ENCODE measurements at places on chromosomes 4 and X. TPM values are rescaled to one million over a fixed set of nuclear protein-coding genes. Genes with fewer than 3 reads are reported as not detected.

- DNase-seq: no peak
Observed at GRCh38 chr4:13202701-13203100, 281.4 kb downstream of the RAB28 start.

DNA sequence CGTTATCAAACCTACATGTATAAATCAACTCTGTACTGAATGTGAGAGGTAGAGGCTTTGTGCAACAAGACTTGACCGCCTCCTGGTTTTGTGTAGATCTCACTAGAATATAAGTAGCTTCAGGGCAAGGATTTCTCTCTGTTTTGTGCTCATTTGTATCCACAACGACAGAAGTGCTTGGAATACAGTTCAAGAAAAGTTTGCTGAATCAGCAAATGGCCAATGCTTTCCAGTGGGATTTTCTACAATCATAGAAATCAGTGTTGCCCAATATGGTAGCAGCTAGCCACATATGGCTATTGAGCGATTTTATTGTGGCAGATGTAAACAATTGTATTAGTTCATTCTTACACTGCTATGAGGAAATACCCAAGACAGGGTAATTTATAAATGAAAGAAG is 127.4 kb downstream of the VCX3A start:
- no peak for DNase-seq

- DNase-seq: no peak
Observed at GRCh38 chr4:4248885-4249203, 821 bp upstream of the TMEM128 start.

- peak; percentile 66 for DNase-seq
Observed at GRCh38 chr4:130563185-130563888, 1467.4 kb downstream of the C4orf33 start.

DNA sequence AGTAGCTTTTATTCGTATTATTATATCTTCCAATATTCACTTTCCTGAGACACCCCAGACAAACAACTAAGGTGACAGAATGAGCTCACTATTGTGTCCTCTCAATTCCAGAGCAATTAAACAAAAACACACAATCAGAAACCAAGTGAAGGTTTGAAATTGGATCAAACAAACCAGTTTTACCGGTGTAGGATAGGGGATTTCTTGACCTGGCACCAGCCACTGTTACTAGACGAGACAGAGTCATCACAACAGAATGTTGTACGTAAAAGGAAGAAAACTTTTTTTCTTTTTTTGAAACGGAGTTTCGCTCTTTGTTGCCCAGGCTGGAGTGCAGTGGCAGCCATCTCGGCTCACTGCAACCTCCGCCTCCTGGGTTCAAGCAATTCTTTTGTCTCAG is 43.7 kb downstream of the LDOC1 start:
- no peak for DNase-seq

- peak; percentile 51 for DNase-seq
Observed at GRCh38 chr4:37452952-37453280, 208.4 kb downstream of the NWD2 start.

DNA sequence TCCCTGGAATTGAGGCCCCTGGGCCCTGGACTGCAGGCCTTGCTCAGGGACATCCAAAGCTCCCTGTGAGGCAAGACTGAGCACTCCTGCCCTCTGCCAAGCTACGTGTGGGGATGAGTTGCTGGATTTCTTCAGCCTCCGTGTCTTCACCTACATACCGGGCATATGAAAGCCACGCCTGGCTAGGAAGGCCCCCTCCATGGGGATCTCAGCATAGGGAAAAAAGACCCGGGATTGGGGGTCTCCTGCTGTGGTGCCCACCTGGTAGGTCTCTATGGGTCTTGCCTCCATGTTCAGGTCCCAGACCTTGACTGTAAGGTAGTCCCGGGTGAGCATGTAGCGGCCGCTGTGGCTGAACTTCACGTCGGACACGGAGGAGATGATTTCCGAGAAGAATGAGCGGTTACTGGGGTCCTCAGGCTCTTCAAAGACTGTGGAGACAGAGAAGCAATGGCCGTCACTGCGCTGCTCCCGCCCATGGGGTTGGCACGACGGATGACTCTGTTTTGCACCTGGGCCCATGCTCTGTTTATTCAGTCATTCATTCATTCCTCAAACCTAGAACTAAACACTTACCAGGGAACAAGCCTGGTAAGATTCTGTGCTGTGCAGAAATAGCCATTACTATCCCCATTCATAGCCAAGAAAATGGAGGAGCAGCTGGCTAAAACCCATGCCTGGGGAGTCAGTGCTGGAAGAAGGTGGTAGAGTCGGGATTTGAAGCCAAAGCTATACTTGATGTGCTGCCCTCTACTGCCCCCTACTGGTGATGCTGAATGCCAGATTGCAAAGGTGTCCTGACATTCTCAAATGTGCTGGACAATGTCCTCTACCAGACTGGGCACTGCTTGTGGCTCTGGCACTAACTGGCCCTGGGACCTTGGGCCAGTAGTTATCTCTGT is 63.9 kb downstream of the WFS1 start:
- no peak for DNase-seq

FAM9B gene
- total RNA-seq: not detected

FBXW7 gene
- total RNA-seq: 34.4 TPM

CEP135 gene
- 2.9 TPM for total RNA-seq

PRDM5 gene
- 17.2 TPM for total RNA-seq

Measured in adrenal gland (tissue), 19 donors.